ENCODE measurements at places on chromosomes 6 and 20.
A peak's percentile ranks its signal among the peaks of the same experiment; 100 is the strongest.

GRCh38 chr20:10671919-10672623 lies 1.7 kb downstream of the JAG1 start:
- DNase-seq, result no peak

GRCh38 chr20:50405235-50405914 lies 104.8 kb upstream of the PTPN1 start:
- DNase-seq, result no peak

- peak; percentile 49 for DNase-seq
Observed at GRCh38 chr6:57263739-57264138, 41.6 kb upstream of the RAB23 start.

DNA sequence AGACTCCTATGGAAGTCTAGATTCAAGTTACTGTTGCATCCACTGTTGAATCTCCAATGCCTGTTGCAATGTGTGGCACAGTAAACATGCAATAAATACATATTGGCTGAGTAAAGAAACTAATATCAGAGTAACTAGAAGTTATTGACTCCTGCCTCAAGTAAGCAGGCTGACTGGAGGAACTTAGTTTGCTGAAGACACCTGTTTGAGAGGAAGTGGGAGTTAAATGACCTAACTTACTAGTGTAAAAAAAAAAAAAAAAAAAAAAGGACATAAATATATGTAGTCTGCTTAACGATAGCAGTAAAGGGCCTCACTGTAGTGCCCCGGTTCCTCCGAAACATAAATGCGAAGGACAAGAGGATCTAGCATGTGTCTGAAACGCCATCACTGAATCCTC lies 249.8 kb upstream of the PRDM1 start:
- DNase-seq, result no peak

GRCh38 chr6:135052939-135053338 lies 1.7 kb downstream of the HBS1L start:
- no peak for DNase-seq

- peak; percentile 82 for DNase-seq
Observed at GRCh38 chr6:133248241-133249001, 7.3 kb downstream of the EYA4 start.

- no peak for DNase-seq
Observed at GRCh38 chr20:47086316-47086715, 191.7 kb downstream of the EYA2 start.

DNA sequence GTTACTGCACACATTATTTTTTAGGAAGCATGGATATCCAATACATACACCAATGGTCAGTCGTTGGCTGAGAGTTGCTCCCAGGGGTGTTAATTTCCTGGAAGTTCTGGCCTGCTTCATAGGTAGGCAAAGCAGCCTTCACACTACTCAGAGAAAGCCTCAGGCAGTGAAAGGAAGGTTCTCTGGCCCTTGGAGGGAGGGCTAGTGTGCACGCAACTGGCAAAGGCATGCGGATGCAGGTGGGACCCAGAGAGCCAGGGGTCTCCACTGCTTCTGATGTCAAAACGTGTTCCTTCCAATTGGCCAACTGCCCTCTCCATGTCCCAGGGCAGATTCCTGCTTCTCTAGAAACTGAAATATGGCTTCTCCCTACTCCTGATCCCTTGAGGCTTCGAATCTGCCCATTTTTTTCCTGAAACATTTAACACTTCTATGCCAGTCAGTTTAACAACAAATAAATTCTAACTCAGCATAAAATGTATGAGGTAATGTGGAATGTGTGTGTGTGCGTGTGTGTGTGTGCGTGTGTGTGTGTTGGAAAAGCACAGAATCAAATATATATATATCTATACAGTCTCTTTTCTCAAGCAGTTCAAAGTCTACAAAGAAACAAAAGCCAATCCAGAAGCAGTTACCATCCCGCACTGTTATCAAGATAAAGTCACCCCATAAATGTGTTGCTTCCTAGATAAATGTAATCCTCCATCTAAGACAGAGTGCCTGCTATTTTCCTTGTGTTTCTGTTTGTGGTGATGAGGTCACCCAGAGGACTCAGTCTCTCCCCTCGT lies 94.0 kb upstream of the HIVEP1 start:
- DNase-seq, result peak; percentile 93

DNA sequence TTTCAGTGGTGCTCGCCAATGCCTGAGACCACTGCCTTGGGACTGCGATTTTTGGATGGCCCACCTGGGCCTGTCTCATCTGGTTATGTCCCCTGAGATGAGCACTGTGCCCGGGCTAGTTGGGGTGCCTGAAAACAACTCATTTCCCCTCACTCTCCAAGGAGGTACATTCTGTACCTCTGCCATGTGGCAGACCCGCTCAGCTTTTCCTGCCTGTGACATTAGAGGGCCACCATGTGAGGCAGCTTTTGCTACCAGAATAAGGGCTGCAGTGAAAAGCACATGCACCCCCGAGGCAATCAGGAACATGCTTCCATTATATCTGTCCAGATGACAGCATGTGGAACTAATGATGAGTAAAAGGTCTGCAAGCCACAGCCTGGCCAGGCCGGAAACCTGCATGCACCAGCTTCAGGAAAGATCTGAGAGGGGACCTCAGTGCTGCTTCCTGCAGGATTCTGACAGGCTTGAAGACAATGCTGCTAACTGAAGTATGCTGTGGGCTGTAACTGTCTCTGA lies 11.3 kb upstream of the SRSF6 start:
- no peak for DNase-seq

GRCh38 chr6:154766288-154766687 lies 33.1 kb downstream of the SCAF8 start:
- no peak for DNase-seq

Measured in amniotic epithelial cell (primary cell).